ENCODE measurements at places on chromosomes 1 and 21.

DNA sequence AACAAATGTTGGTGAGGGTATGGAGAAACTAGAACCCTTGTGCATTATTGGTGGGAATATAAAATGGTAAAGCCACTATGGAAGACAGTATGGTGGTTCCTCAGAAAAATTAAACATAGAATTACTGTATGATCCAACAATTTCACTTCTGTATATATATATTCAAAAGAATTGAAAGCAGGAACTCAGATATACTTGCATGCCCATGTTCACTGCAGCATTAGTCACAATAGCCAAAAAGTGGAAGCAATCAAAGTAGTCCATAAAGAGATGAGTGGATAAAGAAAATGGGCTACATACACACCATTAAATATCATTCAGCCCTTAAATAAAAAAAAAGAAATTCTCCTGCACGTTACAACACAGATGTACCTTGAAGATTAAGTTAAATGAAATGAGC, 34.1 kb downstream of the ABL2 start:
- DNase-seq, result no peak

DNA sequence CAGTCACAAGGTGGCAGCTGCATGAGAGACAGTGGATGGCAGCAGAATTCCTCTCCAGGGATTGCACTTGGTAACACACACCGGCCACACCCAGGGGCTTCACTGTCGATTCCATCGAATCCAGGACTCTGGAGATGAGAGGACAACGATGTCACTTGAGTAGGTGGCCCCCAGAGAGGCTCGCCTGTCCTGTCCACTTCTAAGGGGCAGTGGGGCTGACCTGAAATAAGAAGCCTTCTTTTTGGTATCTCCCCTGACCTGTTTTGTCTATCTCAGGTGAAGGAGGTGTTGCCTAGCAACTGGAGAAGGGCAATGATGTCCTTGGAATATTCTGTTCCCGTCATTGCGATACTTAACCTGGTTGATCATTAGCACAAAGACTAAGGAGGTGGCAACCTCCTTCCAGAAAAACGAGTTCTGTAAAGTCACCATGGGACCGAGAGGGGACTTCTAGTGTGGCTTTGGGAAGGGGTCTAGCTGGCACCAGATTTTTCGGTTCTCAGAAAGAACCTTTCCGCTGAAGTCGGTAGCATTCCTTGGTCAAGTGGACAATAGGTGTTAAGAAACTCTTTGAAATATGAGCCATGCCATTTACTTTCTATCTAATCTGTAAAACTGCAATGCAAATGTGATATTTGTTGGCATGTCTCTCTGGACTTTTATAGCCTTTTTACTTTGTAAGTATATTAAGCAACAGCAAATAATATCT, 85.2 kb upstream of the TMPRSS2 start:
- DNase-seq, result no peak

- DNase-seq, result no peak
Measured at GRCh38 chr1:84737590-84737989, 47.3 kb upstream of the SSX2IP start.

DNA sequence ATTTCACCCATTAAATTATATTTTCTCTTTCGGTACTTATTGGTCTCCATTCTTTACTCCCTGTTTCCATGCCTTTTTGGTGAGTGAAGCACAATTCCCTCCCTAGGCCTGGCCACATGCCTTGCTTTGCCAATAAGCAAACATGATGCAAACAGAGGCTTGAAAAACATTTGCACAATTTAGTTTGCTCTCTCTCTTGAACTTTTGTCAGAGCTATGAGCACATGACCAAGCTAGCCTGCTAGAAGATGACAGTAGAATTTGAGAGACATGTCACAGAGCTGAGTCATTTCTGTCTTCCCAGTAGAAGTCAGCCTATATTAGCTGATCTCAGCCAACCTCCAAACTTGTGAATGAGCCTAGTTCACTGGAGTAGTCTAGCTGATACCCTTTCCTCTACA, 24.6 kb downstream of the ANGPTL3 start:
- peak; percentile 81 for DNase-seq

DNA sequence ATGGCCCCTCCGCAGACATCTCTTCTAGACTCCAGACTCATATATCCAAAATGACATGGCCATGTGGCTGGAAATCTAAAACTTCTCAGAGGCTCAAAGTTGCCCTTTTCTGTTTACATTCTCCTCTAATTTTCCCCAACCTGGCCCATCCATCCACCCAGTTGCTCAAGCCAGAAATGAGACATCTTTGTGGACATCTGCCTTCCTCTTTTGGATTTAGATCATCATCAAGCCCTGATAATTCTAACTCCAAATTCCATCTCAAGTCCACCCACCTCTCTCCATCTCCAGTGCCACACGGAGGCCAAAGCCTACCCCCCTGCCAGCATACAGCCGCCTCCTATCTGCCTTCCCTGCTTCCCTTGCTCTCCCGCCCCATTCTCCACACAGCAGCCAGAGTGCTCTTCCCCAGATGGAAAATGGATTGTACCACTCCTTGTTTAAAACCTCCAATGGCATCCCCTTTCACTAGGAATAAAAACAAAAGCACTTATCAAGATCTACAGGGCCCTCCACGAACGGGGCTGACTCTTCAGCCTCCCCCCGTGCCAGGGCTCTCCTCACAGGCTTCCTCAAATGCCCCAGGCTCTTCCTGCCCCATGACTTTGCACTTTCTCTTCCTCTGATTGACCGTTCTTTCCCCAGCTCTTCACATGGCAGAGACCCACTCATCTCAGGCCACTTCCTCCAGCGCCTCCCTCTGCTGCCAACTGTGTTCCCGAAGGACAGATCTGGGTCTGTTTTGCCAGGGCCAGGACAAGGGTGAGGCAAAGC, 40.1 kb downstream of the SYT6 start:
- DNase-seq, result no peak

- no peak for DNase-seq
Measured at GRCh38 chr1:59605184-59605583, 209.6 kb upstream of the HOOK1 start.

DNA sequence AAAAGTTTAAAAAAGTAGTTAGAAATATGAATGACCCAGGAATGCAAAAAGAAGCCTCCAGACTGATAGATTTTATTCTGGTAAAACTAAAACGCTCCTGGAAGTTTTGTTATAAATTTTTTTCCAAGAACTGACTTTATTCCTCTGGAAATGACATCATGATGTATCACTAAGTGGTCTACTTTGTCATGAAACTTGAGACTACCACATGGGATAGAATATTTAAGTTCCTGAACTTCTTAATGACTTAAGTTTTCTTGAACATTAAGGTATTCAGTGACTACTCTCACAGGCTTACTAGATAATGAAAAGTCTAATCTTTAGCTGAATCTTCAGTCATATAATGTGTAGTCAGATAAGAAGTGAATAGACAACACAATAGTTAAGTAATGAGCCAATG, 842.2 kb downstream of the USP25 start:
- no peak for DNase-seq

DNA sequence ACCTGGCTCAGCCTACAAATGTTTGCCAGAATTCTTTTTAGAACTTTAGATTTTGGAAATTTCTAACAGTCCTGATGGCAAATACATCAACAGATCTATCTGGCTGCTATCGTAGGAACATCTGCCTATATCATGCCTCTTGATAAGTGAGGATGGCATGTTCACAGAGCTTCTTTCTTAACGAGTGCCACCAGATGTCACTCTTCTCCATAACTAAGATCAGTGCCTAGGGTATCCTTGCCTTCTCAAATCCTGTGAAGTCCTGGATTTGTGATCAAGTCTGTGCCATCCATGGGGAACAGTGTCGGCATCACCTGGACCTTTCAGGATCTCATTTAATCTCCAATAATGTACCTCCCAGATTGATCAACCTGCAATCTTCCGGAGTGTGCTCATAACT, 36.5 kb upstream of the CD5L start:
- DNase-seq, result peak; percentile 13

DNA sequence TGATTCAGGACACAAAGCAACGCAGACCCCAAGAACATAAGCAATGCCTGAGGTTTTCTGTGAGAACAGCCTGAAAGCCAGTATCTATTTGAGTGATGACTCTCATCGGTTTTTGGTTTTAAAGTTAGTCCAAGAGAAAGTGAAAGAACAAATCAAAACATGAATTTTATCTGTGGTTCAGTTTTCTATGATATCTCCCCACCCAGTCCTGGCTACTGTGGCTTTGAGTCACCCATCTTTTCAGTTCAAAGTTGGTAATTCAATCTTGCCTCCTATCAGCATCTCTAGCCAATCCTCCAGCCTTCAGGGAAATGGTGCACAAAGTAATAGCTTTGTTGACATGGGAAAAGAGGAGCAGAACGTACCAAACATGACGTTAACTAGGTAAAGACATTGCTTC, 40.5 kb upstream of the KRTAP19-8 start:
- no peak for DNase-seq

GRCh38 chr21:35482933-35483662, 434.0 kb upstream of the RUNX1 start:
- DNase-seq, result no peak

DNA sequence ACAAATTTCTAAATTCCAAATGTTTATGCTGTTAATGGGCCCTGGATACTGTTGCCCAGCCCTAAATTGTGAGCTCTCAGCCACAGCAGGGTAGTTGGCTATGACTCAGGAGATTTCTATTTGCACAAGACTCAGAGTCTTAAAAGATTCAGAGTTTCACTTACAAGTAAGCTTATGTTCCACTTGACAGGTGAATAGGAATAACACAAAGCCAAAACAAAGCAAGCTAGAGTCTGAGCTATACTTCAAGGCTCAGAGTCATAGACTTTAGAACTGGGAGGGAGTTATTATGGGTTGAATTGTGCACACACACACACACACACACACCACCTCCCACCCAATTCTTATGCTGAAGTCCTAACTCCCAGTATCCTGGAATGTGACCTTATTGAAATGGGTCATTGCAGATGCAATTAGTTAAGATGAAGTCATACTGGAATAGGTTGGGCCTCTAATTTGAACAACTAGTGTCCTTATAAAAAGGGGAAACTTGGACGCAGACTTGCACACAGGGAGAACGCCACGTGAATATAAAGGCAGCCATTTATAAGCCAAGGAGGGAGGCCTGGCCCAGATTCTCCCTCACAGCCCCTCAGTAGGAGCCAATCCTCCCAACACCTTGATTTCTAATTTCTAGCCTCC, 30.2 kb downstream of the PRDX6 start:
- no peak for DNase-seq

DNA sequence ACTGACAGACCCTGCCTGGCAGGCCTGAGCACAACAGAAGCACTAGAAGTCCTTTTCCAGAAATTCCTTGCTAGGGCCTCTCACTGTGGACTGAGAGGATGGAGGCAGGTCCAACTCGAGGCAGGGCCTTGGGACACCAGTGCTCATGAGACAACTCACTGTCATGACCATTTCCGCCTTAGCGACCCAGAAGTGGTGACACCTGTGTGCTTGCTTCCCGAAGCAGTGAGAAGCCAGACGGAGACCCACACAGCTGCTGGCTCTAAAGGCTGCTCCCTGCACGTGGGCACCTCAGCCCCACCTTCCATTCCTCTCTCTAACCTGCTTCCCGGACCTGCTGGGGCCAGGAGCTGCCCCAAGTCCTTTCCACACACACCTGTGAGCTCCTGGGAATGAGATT, 33.0 kb downstream of the KCNC4 start:
- DNase-seq, result no peak

DNA sequence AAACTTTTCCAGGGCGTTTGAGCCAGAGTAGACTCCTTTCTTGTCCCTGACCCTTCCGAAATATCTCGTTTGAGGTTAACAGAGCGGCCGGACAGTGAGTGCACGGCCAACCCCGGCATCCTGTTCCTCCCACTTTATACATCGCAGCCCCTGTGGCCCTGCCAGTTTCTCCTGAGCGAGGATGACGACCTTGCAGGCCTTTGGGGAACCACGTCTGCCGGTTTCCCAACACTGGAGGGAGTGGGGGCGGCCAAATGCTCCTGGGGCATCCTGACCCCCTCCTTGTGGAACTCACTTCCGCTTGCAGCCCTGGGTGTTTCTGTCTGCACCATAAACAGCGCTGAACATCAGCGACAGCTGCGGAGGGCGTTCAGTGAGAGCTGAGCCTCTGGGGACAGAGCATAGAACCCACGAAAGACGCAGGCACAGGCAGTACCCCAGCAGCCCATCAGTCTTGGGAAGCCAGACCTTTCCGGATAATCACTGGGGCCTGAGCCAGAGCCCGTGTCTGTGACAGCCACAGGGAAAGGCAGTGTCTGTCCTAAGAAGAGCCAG, 4.8 kb upstream of the KCNAB2 start:
- DNase-seq, result no peak

GRCh38 chr1:244548558-244549115, 87.6 kb downstream of the CATSPERE start:
- DNase-seq, result no peak

GRCh38 chr1:160836981-160837557, 25.6 kb downstream of the CD244 start:
- DNase-seq, result no peak

GRCh38 chr1:109198043-109198695, 15.5 kb upstream of the SARS1 start:
- DNase-seq, result no peak

GRCh38 chr21:35095859-35096291, 46.8 kb upstream of the RUNX1 start:
- peak; percentile 56 for DNase-seq

GRCh38 chr1:160724465-160725242, 13.0 kb upstream of the CD48 start:
- DNase-seq, result no peak

DNA sequence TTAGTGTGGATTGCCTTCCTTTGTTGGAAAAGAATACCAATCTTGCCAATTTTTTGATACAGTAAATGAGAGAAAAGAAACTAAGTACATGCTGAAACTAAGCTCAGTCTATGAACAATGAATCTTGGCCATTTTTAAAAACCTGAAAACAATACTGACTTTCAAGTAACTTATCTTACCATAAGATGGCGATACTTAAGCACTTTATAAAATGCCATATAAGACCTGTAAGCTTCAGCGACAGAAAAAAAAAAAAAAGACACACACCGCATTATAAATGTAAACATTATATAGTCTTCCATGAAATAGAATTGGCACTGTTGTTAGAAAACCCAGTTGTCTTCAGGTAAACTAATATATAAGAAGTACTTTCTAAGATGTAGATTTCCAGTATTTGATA, 3.0 kb downstream of the OLFM3 start:
- DNase-seq, result no peak

All from fibroblast of the conjunctiva (primary cell).